ENCODE measurements at places on chromosomes 7 and 10.

GRCh38 chr10:85043207-85043606 is 714.8 kb downstream of the CCSER2 start:
- DNase-seq: peak; percentile 40

DNA sequence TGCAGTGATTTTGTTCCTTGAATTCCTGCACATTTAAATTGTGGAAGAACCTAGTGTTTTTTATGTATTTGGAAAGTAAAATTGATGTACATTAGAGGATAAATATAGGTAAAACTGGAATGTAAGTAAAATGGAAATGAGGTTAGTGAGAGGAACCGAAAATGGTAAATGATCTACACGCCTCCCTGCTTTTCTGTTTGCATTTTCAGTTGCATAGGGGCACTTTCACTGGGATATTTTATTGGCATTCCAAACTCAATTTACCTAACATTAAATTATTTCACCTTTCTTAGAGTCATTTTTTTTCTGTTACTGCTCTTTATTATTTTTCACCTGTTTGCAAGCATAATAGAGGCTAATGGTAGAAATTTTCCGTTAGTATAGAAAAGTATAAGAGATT is 8.0 kb downstream of the CDK13 start:
- no peak for DNase-seq

GRCh38 chr10:63288170-63288569 is 155.0 kb downstream of the NRBF2 start:
- DNase-seq: no peak

DNA sequence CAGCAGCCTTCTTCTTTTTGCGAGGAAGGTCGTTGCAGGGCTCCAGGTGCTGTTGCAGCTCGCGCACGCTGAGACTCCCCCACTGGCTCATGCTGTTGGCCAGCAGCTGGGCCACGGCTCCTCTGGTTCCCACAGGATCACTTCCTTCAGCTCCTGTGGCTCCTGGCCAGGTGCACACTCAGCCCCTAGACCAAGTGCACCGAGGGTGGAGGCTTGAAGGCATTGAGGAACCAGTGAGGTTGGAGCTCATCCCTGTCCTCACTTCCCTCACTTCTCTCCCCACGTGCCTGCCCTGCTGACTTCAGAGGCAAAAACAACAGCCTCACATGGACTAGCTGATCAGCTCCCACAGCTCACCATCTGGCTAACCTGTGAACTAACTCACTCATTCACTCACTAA is 46.2 kb upstream of the ADRB1 start:
- DNase-seq: no peak

DNA sequence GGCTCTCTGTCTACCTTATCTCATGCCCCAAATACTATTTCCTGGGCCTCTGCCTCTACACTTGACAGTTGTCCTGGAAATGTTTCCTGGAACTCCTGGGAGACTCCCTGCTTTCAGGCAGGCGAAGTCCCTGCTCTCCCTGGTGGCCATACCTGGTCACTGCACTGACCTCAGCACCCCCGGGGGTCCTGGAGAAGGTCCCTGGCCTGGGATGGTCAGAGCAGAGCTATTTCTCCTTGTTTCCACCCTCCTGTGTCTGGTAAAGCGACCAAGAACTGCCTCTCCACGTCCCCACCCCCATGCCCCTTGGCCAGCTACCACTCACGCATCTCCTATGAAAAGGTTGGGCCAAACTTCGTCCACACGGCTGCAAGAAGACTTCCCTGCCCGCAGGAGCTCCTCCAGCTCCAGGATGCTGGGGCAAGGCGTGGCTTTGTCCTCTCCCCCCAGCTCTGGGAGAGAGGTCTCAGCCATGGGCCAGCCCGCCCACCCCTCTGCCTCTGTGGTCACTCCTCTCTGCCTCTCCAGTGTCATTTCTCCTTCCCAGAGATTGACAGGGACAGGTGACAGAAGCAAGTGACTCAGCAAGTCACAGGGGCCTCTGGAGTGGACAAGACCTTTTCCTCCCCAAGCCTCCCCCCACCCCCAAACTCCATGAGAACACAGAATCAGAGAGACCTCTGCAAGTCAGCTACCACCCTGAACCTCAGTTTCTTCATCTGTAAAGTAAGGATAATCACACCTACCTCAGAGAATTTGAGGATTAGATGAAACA is 2.6 kb upstream of the SAMD8 start:
- DNase-seq: no peak

DNA sequence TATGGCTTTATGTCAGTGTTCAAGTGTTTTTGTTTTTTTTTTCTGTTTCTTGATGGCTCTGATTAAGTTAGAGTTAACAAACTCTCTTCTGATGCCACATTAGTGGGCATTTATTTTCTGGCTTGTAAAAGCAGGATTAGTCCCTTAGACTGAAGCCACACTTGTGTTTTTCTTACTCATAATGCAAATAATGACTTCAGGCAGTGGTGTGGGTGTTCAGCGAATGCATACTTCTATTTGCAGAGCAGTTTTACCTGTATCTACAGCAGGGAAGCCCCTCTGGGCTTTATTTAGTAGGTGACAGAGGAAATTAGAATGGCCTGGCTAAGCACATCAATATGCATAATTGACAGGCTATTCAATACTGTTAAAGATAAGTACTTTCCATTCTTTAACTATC is 79.9 kb downstream of the CNNM2 start:
- DNase-seq: no peak

GRCh38 chr10:62584731-62585130 is 210.6 kb downstream of the ZNF365 start:
- no peak for DNase-seq

DNA sequence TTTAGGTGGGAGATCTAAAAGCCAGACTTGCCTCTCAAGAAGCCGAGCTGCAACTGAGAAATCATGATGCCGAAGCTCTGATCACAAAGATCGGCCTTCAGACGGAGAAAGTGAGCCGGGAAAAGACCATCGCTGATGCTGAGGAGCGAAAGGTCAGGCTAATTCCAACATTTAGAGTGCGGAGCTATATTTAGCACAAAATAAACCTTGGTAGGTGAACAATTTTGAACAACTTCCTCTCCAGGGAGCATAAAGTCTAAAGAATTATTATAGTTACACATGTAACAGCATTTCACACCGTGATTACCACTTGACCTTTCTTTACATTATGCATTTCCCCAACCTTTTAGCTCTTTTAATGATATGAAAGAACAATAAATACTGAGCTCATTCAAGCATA is 166.7 kb downstream of the CDCA7L start:
- no peak for DNase-seq

DNA sequence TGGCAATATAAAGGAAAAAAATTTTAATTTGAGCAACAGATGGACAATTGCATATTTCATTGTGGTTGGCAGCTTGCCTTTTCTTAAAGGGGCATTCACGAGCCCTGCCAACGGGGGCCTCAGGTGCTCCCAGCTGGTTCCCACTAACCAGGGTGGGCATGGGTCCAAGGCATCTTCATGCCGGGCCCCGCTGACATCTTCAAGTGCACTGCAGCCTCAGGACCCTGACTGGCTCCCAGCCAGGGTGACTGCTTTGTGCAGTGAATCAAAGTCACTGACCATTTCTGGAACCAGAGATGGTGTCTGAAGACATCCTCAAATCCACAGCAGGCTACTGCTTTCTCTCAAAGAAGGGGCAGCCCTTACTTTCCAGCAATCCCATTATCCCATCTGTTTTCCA is 275.2 kb upstream of the MGMT start:
- DNase-seq: no peak

DNA sequence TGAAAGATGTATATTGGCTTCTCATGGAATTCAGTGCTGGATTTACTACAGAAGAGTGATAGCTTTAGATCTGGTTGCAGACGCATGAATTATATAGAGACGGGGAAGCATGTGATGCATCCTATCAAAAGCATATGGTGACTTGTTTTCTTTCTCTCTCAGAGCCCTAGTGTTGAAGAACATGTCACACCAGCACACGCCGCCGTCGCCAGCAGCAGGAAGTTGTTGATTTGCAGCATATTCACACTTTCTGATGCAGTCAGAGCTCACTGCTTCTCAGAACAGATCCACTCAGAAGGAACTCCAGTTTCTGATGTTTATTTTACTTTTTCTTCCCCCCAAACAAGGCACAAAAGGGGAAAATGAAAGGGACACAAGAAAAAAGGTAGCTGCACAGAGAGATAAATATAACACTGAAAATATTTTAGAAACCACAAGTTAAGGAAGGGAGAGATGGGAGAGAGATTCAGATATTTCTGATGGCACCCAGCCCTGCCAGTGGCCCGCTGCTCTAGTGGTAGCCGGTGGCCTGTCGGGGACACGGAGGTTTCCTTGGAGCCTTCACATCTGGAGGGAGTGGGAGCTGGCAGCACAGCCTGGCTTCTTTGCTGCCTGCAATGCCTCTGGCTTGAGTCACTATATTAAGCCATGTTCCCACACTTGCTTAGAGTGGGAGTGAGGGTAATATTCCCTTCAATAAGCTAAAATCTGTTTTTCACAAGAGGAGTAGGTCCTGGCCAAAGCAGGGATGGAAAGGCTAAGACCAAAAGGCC is 123.2 kb downstream of the NRP1 start:
- no peak for DNase-seq

- DNase-seq: no peak
These were observed 446.5 kb downstream of the INHBA start for GRCh38 chr7:41256186-41256945.

DNA sequence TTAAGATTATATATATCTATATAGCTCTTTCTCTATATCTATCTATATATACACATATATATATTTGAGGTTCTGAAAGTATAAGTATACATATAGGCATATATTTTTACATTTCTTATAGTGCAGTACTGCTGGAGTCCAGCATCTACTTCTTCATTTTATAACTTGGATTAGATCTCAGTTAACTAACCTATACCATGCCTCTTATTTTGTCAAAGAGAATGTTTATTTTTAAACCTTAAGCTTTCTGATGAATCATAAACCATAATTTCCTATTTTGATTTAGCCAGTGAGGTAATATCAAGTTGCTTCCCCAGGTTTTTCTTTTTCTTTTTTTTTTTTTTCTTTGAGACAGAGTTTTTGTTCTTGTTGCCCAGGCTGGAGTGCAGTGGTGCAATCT is 8.1 kb downstream of the ZNF32 start:
- no peak for DNase-seq

DNA sequence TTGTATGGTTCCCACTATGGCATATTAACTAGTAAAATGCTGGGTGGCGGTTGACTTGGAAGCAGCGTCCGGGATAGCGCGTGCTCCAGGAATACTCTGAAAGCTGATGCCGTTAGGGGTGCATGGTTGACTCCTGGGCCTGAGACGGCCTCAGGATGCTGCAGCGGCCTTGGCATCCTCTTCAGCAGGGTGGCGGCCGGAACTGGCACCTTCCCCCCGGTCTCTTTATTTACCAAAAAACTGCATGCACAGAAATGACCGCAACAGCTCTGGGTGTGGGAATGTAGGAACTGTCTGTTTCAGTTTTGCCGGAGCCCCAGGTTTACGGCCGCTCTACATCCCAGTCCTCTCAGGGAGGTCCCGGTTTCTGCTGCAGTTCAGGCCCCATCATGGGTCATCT is 28.8 kb downstream of the PFKP start:
- DNase-seq: no peak

DNA sequence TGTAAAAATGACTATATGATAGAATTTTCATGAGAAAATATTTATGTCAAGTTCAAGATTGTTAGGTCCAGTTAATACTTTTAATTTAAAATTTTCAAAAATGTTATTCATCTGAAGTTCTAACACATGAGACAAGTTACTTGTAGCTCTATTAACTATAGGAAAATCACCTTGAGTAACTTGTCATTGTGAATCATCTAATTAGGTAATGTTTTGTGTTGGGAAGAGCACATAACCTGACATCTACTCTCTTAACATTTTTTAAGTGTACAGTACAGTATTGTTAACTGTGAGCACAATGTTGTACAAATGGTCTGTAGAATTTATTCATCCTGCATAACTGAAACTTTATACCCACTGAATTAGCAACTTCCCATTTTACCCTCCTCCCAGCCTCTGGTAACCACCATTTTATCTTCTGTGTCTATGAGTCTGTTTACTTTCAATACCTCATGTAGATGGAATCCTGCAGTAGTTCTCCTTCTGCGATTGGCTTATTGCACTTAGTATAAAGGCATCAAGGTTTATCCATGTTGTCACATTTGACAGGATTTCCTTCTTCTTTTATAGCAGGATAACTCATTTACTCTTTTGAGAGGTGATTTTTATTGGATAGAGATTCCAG is 54.6 kb downstream of the ARL4A start:
- DNase-seq: no peak

GRCh38 chr10:43411536-43411935 is 2.5 kb upstream of the HNRNPF start:
- DNase-seq: no peak

- DNase-seq: no peak
These were observed 167.9 kb downstream of the CPEB3 start for GRCh38 chr10:92122941-92123450.

GRCh38 chr10:114704679-114705078 is 46.6 kb upstream of the ABLIM1 start:
- no peak for DNase-seq

DNA sequence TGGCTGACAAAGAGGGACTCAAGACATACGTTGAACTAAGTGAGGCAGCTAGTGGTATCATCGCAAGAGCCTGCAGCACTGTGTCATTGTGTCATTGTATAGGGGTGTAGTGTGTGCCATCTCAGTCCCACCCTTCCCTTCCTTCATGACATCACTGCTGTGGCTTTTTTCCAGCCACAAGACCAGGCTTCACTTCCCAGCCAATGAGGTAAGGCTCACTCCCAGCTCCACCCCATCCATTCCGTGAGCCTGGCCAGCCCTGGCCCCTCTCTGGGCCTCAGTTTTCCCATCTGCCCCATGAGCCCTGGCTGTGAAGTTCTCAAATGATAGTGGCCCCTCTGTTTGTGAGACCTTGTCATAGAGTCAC is 134.3 kb upstream of the ZMIZ1 start:
- DNase-seq: no peak

GRCh38 chr7:46230990-46231305 is 309.9 kb upstream of the IGFBP3 start:
- DNase-seq: no peak

- no peak for DNase-seq
These were observed 295.4 kb downstream of the PRPF18 start for GRCh38 chr10:13882119-13882711.

- DNase-seq: no peak
These were observed 165.8 kb downstream of the CFTR start for GRCh38 chr7:117645481-117646165.

GRCh38 chr7:80334908-80335307 is 177.0 kb downstream of the GNAT3 start:
- DNase-seq: no peak

DNA sequence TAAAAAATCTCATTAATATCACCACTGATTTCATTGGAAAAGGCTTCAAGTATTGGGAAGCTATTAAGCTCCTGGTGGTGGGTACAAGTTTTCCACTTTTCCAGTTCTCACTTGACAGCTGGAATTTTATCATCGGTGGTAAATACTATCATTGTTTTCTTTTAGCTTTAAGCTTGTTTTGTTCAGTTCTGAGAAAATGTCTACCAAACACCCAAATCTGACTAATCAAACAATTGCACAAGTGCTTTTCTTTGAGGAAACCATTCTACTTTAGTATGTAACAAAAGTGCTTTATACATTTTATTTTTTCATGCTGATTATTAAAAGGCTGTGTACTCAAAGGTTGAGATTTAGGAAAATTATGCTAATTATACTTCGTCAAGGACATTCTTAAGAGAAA is 7.9 kb downstream of the PRPF18 start:
- DNase-seq: no peak

- no peak for DNase-seq
These were observed 112.2 kb upstream of the GALNT17 start for GRCh38 chr7:71019706-71020105.

- DNase-seq: no peak
These were observed 970.9 kb upstream of the AUTS2 start for GRCh38 chr7:68627247-68627864.

GRCh38 chr10:73781548-73781878 is 335 bp upstream of the CHCHD1 start:
- DNase-seq: no peak

Measured in NCI-H187 (cell line).